Activated T-helper 1 cell treated with Interleukin-2 at 50 U/mL for 16 hours (primary cell): ENCODE measurements at places on chromosomes 11 and 22.

DNA sequence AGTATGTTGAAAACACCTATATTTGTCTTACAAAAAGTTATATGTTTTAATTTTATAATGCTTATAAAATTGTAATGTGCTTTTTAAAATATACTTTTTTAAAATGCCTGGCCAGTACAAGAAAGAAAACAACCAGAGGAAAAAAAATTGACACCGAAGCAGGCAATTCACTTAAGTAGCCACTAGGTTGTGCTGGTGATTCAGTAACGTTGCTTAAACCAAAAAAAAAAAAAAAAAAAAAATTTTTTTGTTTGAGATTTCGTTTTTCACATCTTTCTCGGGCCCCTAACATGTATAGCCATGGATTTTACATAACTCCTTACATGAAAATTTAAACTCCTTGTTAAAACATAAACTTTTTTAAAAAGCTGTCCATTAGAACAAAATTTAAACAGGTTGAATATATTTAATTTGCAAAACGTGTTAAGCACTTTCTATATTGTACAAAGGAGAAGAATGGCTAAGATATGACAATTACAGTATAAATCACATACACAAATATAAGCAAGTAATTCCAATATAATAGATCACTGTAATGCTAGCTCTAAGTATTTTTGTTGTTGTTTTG lies 9.2 kb downstream of the OR8B4 start:
- no peak for DNase-seq

- DNase-seq = no peak
These were observed 464.0 kb downstream of the BRD1 start for GRCh38 chr22:49363526-49364230.

DNA sequence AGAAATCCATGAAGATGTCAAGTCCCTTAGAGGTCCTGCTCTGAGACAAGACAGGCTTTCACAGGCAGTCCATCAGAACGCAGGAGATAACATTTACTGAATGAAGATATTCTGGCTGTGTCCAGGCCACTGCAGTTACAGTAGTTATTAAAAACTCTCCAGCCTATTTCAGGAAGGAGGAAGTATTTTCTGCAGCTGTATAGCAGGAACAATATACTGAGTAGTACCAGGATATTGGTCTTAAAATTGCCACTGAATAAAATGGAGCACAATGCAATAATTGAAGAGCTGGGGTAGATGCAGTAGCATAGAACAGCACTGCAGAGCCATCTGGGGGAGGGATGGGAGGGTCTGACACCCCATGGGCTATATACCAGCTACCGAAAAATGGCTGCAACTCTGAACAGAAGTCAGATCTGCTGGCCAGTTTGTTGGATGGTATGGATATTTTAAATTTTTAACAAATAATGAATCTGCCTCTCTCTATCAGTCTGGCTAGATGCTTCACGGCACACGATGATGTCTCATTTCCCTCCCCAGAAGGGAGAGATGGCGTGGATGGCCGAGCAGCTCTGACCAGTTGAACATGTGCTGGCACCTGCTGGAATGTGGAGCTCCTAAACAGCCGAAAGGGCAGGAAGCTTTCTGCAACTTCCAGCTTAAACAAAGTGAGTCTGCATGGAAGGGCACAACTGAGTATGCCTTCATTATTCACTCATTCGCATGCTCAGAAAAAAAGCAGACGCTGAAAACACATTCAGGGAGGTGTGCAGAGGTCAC lies 342.1 kb upstream of the SYN3 start:
- DNase-seq = no peak

DNA sequence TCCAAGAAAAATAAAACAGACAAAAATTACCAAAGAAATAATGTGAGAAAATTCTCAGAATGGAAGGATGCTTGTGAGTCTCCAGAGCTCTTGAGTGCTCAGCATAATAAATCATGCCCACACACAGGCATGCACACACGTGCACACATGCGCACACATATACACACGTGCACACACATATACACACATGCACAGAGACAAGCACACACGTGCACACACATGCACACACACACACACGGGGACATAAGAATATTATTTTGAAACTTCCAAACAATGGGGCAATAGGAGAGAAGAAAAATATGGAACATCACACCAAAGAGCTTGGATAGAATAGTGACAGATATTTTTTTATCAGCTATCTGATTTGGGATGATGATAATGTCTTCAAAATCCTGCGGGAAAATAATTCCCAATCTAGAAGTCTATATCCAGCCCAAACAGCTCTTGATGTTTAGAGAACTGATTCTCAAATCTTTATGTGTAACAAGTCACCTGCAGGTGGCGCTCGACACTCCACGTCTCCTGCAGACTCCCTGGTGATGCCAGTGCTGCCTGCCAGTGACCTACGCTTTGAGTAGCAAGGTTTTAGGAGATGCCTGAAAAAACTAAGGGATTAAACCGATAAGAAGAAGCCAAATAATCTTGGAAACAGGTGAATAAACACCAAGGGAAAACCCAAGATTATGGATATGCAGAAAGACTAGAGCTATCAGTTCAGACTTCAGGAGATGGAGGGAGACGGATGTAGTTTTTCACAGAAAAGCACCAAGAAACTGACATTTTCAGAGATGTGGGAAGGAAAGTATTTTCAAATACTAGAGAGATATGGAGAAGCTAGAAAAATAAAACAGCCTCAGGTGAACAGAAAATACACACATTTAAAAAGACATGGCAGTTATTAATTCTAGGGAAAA lies 743.6 kb downstream of the ETS1 start:
- DNase-seq = peak; percentile 13

GRCh38 chr11:6734616-6735015 lies 37.2 kb downstream of the OR2AG2 start:
- no peak for DNase-seq

DNA sequence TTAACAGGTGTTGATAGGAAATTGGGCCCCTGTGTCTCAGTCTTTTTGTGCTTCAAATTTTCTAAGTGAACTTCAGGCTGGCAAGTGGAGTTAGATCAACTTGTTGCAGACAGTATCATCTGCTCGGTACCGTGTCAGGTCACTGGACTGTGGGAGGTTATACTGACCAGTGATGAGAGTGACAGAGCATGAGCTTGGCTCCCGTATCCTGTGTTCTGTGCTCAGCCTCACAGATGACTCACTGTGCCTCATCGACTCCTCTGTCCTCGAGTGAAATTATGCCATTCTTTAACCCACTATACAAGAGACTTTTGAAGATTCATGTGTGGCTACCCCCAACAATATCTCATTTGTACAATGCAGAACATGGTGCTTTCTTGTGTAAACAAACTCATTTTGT lies 7.9 kb downstream of the GRAP2 start:
- DNase-seq = no peak

GRCh38 chr11:36098853-36099375 lies 155.1 kb downstream of the LDLRAD3 start:
- no peak for DNase-seq

- DNase-seq = no peak
These were observed 4.1 kb upstream of the FAM83F start for GRCh38 chr22:39990686-39991085.

GRCh38 chr11:34447044-34447443 lies 8.3 kb downstream of the CAT start:
- no peak for DNase-seq

- DNase-seq = no peak
These were observed 14.5 kb downstream of the SAA1 start for GRCh38 chr11:18280438-18281045.

DNA sequence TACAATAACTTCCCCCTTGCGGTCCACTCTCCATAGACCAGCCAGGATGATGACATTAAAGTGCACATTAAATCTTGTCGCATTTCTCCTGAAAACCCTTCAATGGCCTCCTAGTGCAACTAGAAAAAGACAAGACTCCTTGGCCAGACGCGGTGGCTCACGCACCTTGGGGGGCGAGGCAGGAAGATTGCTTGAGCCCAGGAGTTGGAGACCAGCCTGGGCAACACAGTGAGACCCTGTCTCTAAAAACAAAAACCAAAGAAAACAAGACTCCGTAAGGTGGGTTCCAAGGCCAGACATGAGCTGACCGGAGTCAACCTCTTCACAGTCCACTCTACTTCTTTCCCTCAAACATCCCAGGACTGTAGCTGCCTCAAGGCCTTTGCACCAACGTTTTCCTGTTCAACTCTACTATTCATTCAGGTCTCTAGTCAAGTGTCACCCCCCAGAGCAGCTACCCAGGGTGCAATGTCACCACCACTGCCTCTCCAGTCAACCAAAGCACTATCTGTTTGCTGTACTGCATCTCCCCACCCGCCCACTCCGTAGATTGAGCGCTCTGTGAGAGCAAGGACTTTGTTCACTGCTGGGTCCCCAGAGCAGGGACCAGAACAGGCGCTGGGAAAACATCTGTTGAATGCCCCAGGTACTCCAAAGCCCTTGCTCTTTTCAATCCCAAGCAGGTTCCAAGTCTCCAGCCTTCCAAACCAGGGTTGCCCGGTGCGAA lies 739 bp downstream of the ZMAT5 start:
- no peak for DNase-seq

DNA sequence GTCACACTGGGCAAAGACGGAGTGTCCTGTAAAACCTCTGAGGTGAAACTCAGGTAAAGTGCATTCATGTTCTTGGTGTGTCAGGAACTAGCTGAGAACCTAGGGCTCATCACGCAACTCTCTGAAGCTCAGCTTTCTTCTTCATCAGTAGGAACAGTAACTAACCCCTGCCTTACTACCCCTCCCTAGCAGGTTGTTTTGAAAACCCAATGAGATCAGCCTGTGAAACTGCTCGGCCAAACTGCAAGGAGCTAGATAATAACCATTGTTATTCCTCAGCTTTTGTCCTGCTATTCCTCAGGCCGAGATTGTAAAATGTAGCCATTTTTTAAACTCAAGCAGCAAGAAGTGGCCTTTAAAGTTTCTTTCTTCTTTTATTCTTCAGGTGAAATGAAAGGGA lies 9.8 kb upstream of the FJX1 start:
- DNase-seq = no peak

DNA sequence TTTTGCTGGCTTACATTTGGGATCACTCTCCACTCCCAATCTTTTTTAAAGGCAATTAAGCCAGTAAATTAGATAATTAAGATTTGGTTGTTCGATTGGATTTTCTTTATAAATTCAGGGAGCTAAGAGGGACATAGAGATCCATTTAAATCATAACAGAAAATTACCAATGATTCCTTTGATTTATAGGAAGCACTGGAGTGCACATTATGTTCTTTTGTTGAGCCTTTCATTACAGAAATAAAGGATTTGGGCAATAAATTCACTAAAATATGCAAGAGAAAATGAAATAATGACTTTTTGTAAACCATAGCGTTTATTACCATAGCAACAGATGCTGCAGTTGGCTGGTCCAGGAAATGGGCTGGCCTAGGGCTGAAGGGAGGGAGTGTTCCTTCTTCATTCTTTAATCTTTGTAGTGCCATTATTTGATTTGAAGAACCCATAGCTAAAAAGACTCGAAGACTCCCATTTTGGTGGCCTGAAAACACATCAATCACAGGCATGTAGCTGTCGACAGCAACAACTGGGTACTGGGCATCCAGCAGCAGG lies 73.0 kb downstream of the C2CD3 start:
- DNase-seq = no peak

- DNase-seq = peak; percentile 50
These were observed at the start of gene ANO9 for GRCh38 chr11:441418-442274. Gene ANO9, minus strand, starts transcription at chr11:442011. Its CDS starts 85 bp downstream, at chr11:441926.

- no peak for DNase-seq
These were observed 35.2 kb upstream of the USP47 start for GRCh38 chr11:11806586-11806985.

DNA sequence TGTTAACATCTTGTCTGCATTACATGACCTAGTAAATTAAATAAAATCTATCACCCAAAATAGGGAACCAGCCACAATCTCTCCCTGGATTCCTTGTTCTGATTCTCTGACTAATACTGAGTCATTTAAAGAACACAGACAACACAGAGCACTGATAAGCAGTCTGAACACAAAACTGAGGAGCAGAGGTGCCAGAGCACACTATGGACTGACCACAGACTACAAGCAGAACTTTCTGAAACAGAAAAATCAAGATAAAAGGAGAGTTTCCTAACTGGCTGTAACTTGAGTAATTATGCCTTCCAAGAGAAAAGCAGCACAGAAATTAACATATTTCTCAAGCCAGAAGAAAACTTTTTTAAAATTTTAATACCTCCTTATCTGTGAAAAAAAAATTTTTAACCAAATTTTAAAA lies 128.8 kb downstream of the SGSM3 start:
- no peak for DNase-seq

DNA sequence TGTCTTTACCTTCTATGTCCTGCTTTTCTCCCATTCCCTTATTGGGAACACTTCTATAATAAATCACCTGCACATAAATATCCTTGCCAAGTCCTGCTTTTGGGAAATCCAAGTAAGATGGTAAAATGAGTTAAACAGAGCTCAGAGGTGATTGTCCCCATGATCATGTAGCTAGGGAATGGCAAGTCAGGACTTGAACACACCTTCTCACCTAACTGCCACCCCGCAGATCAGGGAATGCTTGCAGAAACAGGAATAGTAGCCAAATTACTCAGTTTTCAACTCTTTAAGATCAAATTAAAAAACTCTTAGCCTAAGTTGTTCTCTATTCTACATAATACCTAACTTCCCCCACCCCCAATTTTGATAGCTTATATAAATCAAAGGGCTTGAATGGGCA lies 16.0 kb downstream of the OOSP3 start:
- no peak for DNase-seq

GRCh38 chr22:29737251-29738117 lies 17.7 kb downstream of the CABP7 start:
- DNase-seq = no peak

GRCh38 chr11:70333261-70333660 lies 62.8 kb downstream of the PPFIA1 start:
- DNase-seq = no peak

GRCh38 chr22:18088825-18089568 lies 11.2 kb downstream of the PEX26 start:
- no peak for DNase-seq

DNA sequence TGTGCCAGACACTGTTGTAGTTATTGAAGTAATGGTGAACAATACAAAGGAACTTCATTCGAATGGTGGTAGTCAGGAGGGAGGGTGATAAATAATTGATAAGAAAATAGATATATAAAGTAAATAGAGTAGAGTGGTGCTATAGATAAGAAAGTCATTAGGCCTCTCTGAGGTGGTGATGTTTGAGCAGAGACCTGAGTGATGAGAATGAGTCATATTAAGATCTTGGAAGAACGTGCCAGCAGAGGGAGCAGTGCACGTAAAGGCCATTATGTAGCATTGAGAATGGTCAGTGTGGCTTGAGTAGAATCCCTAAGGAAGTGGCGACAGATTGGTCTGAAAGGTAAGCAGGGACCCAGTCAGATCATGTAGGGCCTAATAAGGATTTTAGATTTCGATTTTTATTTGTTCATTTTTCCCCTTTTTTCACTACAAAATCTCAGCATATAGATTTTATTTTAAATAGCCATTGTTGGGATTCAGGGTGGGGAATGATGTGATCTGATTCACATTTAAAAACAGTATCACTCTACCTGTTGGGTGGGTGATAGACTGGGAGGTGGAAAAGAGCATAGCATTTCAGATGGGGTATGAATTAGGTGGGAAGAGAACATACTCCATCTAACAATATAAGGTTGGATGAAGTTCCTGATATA lies 44.7 kb downstream of the CCDC90B start:
- DNase-seq = no peak

- DNase-seq = no peak
These were observed 1.2 kb downstream of the KLHL35 start for GRCh38 chr11:75431533-75432525.
